NCI-H1694 (cell line): ENCODE measurements at places on chromosomes 16 and 17.

DNA sequence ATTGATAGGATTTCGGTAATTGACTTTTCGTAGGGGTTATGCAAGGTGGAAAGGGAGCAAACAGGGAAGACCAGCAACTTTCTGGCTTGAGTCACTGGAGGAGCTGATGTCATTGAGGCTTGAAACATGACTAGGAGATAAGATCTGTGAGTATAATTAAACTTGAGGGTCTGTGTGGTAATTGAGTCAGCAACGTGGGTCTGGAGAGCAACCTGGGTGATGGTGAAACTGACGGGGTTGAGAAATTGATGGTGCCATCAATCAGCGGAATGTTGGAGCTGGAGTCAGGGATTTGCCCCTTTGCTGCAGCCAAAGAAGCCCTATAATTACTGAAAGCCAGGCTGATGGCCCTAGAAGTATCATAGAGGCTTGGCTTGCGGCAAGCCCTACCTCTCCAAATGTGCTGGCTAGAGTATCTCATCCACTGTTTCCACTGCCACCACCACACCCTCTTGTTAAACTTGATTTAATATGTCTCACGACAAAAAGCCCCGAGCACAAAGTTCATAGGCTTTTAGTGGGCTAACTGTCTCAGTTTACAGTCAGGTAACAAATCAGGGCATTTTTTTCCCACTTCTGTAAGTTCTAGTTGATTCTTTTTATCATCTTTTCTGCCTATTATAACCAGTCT is 186.9 kb upstream of the ELAC2 start:
- no peak for DNase-seq

DNA sequence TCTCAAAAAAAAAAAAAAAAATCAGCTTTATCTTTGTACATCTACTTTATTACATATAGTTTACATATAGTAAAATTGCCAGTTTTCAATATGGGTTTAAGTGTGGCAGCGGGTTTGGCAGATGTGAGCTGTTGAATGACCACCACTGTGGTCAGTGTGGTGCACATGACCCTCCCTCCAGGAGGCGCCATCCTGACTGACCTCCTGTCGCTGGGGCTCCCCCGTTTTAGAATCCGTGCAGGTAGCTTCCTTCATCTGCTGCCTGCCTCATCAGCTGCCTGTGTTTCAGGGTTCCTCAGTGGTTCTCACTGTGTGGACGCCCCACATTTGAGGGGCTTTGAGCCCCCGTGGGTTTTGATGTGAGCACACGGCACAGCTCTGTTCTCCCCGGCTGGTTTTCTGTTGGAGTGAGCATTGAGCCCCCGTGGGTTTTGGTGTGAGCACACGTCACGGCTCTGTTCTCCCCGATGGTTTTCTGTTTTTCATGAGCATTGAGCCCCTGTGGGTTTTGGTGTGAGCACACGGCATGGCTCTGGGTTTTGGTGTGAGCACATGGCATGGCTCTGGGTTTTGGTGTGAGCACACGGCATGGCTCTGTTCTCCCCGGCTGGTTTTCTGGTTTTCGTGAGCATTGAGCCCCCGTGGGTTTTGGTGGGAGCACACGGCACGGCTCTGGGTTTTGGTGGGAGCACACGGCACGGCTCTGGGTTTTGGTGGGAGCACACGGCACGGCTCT is 57.9 kb upstream of the ZNF750 start:
- DNase-seq = no peak

GRCh38 chr17:3003296-3004149 is 59.9 kb downstream of the OR1D5 start:
- DNase-seq = no peak

GRCh38 chr16:88642881-88643643 is 4.7 kb downstream of the IL17C start:
- no peak for DNase-seq

DNA sequence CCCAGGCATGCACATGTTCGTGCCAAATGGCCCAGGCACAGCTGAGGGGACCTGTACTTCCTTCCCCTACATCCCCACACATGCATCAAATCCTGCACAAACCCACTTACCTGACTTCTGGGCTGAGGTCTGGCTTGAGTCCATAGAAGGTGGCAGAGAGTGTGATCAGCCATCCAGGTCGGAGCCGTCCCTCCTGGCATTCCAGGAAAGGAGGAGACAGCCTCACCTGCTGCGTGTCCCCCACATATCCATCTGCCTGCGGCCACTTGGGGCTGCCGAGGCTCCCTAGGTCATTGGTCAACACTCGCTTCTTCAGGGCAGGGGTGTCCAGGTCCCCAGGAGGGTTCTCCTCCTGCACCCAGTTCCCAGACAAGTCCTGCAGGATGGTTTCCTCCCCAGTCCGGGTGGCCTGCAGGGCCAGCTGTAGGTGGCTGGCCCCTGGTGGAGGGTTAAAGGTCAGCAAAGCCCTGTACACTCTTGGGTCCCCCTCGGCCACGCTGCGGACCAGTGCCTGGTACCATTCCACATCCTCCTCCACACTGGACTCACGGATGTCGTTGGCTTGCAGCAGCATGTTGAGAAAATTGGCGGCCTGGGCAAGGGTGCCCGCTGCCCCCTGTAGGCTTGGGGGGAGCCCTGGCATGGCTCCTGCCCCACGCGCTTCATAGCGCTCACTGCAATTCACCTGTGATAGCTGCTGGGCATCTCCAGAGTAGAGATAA is 709 bp downstream of the GPR179 start:
- DNase-seq = no peak

GRCh38 chr17:47807421-47807820 is 14.2 kb downstream of the OSBPL7 start:
- no peak for DNase-seq

GRCh38 chr17:43803758-43804157 is 23.5 kb downstream of the CFAP97D1 start:
- DNase-seq = peak; percentile 6

DNA sequence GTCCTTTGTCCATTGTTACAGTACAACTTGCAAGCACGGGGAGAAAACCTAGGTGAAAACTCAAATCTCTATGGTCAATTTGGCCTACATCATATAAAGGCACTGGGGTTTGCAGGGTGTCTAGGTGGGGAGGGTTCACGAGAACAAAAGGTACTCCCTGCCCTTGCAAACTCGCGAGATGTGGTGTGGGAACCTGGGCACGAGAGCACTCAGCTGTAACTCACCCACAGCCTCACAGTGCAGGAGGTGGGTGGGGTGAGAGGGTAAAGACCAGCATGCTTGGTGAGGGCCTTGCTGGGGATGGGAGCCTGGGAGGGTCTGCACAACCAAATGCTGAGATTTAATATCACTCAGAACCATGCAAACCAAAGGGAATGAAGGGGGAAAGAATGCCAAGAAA is 18.4 kb upstream of the ZNF594 start:
- no peak for DNase-seq

DNA sequence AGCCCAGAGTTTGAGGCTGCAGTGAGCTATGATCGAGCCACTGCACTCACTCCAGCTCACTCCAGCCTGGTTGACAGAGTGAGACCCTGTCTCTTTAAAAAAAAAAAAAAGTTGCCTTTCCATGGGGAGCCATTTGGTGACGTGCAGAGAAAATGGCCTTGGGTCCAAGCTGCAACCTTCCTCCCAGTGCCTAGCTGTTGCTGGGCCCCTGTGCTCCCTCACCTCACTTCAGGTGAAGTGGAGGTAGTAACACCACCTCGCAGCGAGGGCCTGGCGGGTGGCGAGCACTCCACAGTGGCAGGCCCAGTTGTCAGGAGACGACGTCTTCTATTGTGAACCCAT is 17.4 kb downstream of the SYT17 start:
- no peak for DNase-seq

GRCh38 chr16:14398014-14398717 is 231.9 kb downstream of the PARN start:
- no peak for DNase-seq

- DNase-seq = no peak
These were observed 100.1 kb downstream of the IRF8 start for GRCh38 chr16:85998868-85999729.

- DNase-seq = no peak
These were observed 4.4 kb downstream of the MVP start for GRCh38 chr16:29824589-29825144.

- DNase-seq = no peak
These were observed 26.8 kb upstream of the SMPD3 start for GRCh38 chr16:68475071-68475470.

DNA sequence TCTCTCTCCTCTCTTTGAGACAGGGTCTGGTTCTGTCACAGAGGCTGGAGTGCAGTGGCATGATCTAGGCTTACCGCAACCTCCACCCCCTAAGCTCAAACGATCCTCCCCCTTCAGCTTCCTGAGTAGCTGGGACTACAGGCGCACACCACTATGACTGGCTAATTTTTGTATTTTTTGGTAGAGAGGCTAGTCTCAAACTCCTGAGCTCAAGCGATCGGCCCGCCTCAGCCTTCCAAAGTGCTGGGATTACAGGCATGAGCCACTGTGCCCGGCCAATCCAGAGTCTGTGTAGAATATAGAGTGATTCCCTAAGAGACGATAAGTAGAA is 65.8 kb upstream of the RPH3AL start:
- no peak for DNase-seq

DNA sequence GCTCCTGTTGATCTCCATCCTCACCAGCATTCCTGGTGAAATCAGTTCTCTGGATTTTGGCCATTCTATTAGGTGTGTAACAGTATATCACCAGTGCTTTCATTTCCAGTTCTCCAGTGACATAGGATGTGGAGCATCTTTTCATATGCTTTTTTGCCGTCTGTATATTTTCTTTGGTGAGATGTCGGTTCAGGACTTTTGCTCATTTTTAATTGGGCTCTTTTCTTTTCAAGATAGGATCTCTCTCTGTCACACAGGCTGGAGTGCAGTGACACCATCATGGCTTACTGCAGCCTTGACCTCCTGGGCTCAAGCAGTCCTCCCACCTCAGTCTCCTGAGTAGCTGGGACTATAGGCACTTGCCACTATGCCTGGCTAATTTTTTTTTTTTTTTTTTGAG is 74.2 kb downstream of the TANGO6 start:
- DNase-seq = no peak

DNA sequence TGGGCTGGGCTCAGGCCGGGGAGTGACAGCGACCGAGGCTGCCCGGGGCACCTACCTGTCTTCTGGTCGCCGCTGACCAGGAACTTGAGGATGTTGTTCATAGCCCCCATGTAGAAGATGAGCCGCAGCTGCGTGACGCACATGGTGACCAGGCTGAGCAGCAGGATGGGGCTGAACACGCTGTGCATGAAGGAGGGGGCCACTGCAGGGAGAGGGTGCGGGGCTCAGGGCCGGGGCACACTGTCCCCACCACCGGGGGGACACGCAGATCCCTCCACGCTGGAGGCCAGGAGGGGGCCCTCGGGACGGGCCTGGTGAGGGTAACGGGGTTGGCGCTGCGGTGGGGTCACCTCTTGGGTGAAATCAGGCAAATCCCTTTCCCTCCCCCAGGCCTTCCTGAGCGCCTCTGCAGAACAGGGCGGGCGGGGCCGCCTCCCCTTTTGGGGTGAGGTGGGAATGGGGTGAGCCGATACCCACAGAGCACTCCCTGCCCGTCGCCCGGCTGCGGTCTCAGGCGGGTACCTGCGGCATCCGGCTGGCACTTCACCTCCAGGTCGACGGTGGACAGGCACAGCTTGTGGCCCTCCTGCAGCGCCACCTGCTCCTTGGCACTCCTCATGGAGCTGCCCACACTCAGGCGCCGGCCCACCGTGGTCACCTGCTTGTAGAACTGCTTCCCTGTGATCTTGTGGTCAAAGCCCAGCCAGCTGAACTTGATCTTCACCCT is 28.3 kb upstream of the PITPNA start:
- DNase-seq = no peak

GRCh38 chr16:73996624-73997339 is 299.8 kb upstream of the PSMD7 start:
- DNase-seq = no peak

- DNase-seq = no peak
These were observed 306.9 kb upstream of the CA10 start for GRCh38 chr17:52465407-52465806.

DNA sequence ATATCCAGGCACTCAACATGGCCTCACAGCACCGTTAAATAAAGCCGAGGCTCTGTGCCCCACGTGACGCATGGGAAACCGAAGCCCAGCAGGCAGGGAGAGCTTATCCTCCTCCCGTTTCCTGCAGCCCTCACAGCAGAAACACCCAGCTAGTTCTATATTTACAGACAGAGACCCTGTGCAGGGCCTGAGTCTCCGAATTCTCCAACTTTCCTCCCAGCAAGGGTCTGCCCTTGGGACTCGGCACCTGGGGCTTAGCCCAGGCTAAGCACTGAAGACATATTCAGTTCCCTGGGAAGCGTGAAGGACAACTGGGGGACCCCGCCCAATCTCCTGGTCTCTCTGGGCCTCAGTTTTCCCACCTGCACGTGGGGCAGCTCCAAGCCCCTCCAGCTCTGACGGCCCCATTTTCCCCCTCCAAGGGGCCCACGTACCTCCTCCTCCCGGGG is 29.2 kb downstream of the TRPV3 start:
- DNase-seq = no peak
